ENCODE measurements at places on chromosomes 5 and 9.

- DNase-seq, result peak; percentile 31
Measured at GRCh38 chr5:33232731-33233505, 207.8 kb upstream of the TARS1 start.

- no peak for DNase-seq
Measured at GRCh38 chr5:74075501-74076484, 449.8 kb downstream of the ARHGEF28 start.

DNA sequence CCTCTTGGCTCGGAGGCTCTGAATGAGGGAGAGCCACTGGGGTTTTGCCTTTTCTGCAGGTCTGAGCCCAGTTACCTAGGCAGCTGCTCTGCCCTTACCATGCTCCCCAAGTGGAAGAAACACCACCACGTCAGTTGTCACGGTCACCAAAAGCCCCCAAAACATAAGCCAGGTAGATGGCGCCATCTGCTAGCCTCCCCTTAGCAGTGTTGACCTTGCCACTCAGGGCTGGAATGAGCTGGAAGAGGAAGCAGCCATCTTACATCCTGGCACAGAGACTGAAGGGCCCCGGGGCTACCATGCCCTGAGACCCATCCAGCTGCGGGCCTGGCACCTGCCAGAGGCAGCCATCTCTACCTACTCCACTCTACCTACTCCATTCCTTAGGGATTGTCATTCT is 7.4 kb downstream of the ZER1 start:
- no peak for DNase-seq

DNA sequence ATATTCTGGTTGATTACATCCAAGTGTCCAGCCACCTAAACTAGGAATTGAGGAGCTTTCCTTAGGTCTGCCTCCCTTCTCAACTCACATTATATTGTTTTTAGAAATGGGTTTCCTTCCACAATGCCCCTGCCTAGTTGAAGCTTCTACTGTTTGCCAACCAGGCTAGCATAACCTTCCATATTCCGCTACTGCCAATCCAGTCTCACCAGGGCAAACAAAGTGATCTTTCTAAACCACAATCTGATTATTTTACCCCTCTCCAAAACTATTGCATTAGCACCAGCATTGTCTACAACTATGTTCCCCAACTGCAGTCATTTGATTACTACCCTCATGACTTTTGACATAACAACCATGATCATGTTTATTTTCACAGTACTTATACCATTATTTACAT is 115.8 kb upstream of the RASEF start:
- no peak for DNase-seq

DNA sequence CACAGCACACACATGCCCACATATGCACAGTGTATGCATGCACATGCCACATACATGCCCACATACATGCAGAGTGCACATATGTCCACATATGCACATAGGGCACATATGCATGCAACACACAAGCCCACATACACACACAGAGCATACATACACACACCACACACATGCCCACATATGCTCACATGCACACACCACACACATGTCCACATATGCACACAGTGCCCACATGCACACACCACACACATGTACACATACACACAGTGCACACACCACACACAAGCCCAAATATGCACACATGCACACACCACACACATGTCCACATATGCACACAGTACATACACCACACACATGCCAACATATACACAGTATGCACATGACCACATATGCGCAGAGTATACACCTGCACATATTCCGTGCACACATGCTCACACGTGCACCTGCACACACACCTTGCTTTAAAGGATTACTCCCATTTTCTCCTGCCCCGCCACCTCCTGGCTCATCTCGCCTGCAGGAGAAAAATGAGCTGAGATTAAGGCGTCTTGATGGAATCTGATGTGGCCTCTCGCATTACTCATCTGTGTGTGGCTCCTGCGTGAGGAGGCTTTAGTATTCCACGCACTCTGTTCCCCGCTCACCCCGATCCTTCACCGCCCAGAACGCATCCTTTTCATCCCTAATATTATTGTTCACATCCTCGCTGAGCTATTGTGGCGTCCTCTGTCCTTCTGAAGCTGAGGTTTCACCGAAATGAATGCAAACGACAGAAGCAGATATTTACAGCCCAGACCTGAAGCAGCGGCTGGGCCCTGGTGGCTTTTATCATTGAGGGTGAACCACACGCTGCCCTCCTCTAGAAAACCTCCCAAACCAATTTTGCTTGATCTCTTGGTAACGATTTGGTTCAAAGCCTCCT is 182.7 kb downstream of the OLFM1 start:
- no peak for DNase-seq

DNA sequence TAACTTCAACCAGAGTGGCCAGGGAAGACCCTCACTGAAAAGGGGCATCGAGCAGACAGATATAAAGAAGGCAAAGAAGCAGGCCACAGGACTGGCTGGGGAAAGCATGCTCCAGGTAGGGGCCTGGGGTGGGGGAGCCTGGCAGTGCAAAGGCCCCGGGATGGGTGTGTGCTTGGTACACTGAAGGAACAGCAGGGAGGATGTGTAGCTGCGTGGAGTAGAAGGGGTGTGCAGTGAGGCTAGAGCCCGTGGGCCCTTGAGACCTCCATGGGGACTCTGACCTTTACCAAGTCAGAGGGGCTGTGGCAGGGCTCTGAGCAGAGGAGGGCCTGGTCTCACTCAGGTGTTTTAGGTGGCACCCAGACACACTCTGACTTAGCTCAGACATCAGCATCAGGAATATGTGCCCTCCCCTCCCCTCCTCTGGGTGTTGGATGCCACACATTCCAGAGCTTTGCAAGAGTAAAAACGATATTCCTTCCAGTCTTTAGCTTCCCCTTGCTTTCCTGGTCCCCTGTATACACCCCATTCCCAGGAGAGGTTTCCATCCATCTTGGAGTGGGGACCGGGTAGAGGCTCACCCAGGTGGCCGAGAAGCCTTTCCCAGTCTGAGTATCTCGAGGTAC is 7.6 kb downstream of the TRIM7 start:
- DNase-seq, result peak; percentile 34

DNA sequence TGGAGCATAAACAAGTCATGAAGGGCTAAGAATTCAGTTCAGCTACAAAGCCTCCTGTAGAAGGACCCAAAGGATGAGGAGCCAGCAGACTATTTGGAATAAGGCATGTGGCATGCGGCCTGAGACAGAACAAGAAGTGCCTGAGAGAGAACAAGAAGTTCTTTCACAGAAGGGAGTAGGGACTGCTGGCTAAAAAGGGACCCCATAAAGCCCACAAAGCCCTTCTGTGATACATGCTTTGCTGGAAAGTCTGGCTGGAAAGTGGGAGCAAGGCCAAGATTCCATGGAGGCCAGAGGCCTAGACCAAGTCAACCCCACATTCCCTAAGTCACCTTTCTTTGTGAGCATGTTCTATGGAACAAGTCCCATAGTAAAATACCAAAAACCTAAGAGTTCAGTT is 35.9 kb upstream of the UBAP2 start:
- DNase-seq, result peak; percentile 35

- DNase-seq, result peak; percentile 40
Measured at GRCh38 chr5:40879163-40879942, 29.9 kb upstream of the C7 start.

GRCh38 chr5:156922207-156922792 is 40.7 kb downstream of the TIMD4 start:
- DNase-seq, result no peak

- peak; percentile 53 for DNase-seq
Measured at GRCh38 chr5:73783828-73784227, 157.8 kb downstream of the ARHGEF28 start.

GRCh38 chr5:63854076-63854475 is 108.2 kb downstream of the HTR1A start:
- no peak for DNase-seq

GRCh38 chr9:133889584-133890301 is 102.4 kb downstream of the VAV2 start:
- peak; percentile 64 for DNase-seq

- DNase-seq, result peak; percentile 97
Measured at GRCh38 chr9:108049026-108049607, 559.5 kb upstream of the KLF4 start.

GRCh38 chr9:96721731-96722429 is 56.0 kb downstream of the ZNF510 start:
- no peak for DNase-seq
